ENCODE measurements at places on chromosomes 13 and 19.

DNA sequence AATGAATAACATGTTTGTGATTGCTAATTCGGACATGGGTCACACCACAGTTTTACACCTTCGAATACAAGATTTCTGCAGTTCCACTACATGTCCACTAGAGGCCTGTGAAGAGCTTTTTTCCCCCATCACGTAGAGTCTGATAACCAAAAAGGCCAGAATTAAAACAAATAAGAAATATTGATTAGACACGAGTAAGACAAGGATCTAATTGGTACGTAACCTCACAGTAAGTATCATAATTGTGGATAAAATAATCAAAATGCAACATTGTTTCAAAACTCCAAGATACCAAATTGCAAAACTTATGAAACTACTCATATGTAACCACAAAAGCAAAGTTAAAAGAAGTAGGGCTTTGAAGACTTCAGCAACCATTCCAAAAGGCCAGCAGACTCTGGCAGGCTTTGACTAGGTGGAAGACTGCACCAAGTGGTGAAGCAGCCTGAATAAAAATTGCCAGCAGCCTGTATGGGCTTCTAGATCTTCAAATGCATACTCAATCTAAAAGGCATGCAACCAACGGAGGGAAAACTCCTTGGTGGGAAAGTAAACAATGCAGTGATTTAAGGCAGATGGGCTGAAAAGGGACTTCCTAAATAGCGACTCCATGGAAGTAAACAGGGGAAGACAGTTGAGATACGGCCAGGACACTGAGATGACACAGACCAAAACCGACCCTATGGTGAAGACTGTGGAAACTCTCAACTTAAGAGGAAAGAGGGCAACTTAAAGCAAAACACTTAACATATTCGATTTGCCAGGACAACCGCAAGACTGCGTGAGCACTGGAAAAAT is 56.7 kb downstream of the STARD13 start:
- no peak for DNase-seq

- no peak for DNase-seq
Observed at GRCh38 chr13:44040070-44040817, 160.5 kb downstream of the LACC1 start.

DNA sequence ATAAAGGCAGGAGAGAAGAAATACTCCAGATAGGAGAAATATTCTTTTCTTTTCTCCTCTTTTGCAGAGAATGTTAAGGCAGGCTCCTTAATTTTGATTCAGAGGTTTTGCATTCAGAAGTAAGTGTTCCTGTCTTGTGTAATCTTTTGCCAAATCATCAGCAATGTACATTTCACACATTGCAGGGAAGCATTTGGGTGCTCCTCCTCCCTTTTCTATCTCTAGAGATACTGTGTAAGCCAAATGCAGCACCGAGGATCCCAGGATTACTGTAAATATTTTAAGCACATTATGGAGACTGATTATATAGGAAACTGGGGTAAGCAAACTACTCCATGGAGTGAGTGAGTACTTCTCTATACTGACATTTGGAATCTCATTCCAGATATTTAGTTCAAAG is 7.2 kb downstream of the ATP8A2 start:
- no peak for DNase-seq

- DNase-seq, result peak; percentile 91
Observed at GRCh38 chr19:4518345-4519171, at the start of gene PLIN4. Gene PLIN4, minus strand, starts transcription at chr19:4518486. Its CDS starts 214 bp downstream, at chr19:4518272.

DNA sequence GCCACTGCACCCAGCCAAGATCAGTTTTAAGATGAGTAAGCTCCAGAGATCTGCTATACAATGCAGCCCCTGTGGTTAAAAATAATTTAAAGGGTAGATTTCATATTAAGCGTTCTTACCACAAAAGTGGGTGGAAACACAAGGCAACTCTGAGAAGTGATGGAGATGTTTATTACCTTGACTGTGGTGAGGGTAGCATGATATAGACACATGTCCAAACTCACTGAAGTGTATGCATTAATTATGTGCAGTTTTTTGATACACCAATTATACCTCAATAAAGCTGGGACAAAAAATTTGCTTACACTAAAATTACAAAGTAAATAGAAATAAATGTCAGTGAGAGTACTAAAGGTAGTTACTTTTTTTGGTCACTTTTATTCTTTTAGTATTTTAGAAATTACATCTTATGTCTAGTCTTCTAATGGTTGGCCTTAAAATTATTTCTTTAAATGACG is 696.5 kb downstream of the UQCRFS1 start:
- DNase-seq, result no peak

- DNase-seq, result no peak
Observed at GRCh38 chr13:38564256-38565150, 122.4 kb upstream of the FREM2 start.

DNA sequence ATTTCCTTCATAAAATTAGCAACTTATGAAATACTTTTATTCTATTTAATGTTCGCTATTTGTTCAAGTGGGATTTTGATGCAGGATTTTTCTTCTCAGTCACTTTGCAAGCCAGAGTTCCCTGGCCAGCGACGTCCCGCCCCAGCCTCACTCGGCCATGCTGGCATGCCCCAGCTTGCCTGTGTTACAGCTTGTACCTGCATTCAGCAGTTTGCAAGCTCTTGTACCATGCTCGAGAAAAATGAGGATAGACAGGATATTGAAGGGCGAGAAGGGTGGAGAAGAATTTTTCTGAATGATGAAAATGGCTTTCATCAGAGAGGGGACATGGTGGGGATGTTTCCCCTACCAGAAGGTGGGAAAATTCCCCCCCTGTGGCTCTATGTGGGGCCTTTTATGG is 2180.2 kb upstream of the PCDH20 start:
- no peak for DNase-seq

DNA sequence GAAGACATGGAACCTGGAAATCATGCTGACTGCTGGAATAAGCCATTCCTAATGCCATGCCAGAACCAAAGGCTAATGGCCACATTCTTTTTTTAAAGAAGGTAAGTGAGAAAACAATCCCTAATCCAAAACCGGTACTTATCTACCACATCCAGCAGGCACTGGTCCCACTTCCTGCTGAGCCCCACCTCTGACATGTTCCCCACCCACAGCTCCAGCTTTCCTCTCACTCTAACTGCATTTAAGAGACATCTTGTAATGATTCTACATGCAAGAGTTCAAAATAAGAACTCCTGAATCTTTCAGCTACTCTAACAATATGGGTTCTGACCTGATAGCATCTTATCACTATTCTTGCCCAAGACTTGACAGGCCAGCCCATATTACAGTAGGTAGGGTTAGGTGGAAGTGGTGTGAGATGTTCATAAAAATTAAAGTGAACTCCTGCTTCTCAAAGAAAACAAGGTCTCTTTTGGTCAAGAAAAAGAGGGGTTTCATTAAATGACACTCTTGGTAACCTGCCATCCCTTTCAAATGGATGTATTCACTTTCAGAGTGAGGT is 41.9 kb downstream of the N4BP2L2 start:
- DNase-seq, result no peak

DNA sequence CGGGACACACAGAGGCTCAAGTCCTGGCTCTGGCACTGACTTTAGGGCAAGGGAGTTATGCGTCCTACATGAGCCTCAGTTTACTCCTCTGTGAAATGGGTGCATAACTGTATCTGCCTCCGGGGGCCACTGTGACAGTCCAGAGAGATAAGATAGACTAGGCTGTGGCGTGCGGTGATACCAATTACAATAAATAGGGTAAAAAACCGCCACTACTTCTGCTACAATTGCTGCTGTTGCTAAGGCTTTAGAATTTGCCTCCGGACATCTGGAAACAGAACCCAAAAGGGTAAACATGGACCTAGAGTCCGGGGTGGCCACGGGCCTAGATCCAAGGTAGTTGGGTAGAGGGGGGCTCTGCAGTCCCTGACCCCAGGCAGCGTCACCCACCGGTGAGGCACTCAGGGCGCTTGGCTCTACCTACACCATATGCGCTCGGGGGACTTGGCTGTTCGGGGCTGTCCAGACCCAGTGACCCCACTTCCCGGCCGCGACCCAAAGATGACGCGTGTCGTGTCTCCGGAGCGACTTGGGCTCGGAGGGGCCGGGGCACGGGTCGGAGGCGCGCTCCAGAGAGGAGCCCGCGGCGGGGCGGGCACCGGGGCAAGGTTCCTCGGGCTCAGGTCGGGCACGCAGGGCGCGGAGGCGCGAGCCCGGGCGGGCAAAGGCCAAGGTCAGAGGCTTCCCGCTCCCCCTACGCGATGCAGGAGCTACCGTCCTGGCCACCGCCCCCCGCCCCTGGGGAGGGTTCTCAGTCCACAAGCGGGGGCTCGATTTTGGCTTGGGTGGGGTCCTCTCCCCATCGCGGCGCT is 1.1 kb downstream of the INSR start:
- DNase-seq, result peak; percentile 40

DNA sequence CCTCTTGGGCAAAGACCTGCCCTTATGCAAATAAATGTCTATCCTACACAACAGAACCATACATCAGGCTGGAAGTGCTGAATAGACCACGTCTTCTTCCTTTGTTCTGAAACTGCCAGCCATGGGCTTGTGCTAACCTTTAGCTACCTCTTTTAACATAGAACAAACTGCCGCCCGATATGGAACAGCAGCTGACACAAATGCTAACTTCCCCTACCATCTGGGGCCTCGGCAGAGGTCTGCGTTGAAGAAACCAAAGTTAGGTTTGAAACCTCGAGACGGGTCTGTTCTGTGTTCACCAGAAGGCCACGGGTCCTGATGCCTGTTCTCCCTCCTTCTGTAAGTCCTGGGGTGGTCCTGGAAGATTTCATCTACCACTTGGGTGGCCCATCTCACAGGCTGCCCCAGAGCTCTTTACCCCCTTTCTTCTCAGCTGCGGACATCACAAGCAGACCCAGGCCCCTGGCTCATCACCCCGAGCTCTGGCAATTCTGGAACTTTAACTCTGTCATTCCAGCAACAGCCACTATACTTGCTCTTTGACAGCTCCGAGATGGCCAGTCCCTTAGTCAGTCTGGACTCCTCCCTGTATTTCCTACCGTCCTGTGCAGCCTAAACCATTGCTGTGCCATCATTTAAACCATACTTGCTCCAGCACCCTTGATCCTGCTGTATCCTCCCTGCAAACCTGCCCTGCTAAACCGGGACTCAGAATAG is 146.7 kb downstream of the USP12 start:
- no peak for DNase-seq

GRCh38 chr13:31945202-31945961 is 86.2 kb upstream of the FRY start:
- DNase-seq, result peak; percentile 30

DNA sequence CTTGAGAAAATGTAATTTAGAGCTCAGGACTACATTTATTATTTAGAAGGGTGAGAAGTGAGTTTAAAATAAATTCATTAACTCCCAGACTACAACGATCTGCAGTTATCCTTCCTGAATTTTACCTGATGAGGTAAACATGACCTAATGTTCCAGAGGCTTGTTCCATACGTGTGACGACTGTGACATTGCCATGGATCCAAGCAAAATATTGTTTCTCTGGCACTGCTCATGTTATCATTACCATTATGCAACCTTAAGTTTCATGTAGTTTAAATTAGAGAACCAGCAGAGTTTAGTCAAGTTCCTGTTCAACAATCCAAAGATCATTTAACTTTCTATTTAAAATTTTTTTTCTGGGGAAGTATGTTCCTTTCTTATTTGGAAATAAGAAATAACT is 279.6 kb downstream of the KLF5 start:
- DNase-seq, result no peak

DNA sequence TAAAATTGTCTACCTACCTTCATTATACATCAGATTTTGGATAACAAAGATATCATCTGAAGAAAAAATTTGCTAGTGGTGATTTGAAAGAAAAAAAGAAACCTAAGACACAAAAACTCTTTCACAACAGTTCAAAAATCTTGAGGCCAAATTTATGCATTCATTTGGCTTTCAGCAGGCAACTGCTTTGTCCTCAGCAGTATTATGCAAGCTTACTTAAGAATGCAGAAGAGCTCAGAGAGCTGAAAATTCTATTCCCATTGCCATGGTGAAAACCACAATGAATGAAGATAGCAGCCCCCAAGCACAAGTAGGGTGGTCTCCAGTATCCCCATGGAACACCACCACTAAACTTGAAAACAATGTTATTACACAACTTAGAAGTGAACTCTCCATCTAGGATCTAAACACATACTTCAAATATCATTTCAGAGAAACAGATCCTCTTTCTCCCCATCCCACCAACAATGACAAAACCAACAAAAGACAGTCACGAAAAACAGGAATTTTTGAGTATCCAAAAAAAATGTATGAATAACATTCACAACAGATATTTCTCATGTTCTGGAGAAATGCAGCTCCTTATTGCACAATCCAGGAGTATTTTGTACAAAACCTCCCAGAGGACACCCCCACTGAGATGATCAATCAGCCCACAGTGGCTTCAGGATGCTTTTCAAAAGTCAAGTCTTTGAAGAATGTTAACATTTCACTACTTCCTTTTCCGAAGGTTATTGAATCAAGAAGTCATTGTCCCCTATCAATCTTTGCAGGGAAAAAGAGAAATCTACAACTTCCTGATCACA is 192.7 kb downstream of the LHFPL6 start:
- DNase-seq, result no peak

Data from uterus (tissue), 4 donors.